ENCODE measurements at places on chromosomes 7 and 10.

- DNase-seq = no peak
Observed at GRCh38 chr7:4999369-4999950, 40.5 kb upstream of the MMD2 start.

DNA sequence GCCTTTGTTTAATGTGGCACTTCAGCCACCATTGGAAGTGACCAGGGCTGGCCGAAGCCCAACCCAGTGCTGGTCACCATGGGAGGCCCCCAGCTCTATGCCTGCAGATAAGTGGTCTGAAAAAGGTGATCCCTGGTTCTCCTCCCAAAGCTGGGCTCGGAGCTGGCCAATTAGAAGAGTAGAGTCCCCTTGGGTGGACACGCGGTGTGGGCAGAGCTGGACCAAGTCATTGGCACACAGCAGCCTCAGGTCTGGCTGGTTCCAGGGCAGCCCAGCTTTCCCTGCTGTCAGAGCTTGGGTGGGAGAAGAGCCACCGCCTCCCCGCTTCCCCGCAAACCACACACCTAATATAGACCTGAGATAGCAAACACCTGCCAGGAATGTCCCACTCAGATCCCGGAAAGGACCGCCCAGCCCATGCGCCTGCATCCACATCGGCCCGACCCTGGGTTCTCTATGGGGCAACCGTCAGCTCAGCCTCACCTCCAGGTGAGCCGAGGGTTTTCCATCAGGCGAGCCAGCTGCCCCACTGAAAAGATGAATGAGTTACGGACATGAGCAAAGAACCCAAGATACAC lies 84.3 kb downstream of the TCERG1L start:
- DNase-seq = no peak

- DNase-seq = no peak
Observed at GRCh38 chr7:138248609-138249008, 172.3 kb downstream of the AKR1D1 start.

GRCh38 chr7:90412458-90413184 lies 9.4 kb downstream of the CLDN12 start:
- no peak for DNase-seq

DNA sequence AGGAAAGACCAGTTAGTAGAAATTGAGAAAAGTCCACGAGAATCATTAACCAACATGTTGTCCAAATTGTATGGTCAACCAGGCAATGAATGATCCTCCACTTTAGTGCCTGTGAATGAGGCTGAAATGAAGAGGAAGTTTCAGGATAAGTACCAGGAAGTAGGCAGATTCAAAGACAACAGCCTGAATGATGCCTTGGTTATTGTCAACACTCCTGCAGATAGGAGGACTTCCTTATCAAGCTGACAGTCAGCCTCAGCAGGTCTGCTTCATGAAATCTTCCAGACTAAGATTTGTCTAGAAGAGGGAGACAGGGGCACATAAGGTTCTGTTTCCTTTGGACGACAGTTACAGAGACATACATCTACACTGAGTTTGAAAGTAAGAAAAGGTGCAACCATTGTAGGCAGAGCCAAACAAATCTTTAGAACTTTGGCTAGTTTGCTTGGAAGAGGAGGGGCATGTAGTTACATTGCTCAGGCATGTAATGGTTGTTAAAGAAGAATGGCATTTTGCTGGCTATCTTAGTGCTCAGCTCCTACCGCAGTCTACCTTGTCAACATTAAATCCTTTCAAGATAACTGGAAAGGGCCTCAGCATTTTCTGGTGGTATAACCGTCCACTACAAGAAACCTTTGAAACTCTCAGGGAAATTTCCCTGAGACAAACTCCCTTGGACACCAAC lies 81.4 kb downstream of the ABI1 start:
- peak; percentile 63 for DNase-seq

GRCh38 chr10:48458662-48459048 lies 146.2 kb downstream of the ARHGAP22 start:
- DNase-seq = no peak

GRCh38 chr7:44078521-44078920 lies 3.8 kb downstream of the POLM start:
- DNase-seq = no peak

GRCh38 chr7:12694817-12695216 lies 7.4 kb downstream of the ARL4A start:
- no peak for DNase-seq

DNA sequence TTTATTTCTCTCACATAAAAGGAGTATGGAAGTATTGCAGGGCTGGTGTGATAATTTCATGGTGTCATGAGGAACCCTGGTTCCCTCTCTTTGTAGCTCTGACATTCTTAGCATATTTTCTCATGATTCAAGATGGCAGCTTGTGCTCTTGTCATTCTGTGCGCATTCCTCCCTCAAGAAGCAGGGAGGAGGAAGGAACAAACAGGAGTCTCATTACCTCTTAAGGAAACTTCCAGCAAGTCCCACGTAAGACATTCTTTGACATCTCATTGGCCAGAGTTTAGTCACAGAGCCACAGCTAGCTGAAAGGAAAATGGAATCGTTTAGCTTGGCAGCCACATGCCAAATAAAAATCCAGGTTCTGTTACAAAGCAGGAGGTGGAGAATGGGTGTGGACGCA lies 546.8 kb downstream of the LRMDA start:
- no peak for DNase-seq

GRCh38 chr7:6271060-6271658 lies 1.3 kb downstream of the CYTH3 start:
- DNase-seq = peak; percentile 61

DNA sequence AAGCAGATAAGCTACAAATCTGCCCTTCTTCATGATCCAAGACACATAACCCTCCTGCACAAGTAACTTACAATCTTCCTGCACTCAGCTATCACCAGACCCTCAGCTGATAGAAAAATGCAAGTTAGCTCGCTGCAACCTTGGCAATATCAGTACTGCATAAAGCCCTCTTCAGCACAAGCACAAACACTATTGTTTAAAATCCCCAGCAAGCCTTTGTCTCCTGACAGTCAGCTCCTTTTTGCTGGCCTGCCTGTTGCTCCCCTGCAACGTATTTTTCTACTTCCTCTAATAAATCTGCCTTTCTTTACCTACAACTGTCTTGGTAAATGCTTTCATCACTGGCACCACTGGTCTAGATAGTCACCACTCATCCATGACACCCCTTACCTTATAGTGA lies 59.8 kb downstream of the BAMBI start:
- no peak for DNase-seq

DNA sequence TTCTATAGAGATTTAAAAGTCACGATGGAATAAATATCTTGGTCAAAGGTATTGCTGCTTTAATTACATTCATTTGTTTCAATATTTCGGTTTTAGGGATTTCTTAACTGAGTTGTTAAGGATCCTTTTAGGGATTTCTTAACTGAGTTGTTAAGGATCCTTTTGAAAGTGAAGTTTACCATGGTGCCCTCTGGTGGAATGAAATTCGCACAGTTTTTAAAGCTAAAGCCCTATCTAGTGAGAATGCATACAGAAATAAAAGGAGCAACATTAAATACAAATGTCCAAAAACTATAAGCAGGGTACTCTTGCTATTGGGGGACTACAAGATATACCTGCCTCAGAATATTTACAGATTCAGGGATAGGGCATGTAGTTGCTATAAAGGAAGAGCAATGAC lies 193.7 kb downstream of the RNLS start:
- DNase-seq = peak; percentile 59

- DNase-seq = no peak
Observed at GRCh38 chr10:33099748-33100147, 141.7 kb upstream of the ITGB1 start.

DNA sequence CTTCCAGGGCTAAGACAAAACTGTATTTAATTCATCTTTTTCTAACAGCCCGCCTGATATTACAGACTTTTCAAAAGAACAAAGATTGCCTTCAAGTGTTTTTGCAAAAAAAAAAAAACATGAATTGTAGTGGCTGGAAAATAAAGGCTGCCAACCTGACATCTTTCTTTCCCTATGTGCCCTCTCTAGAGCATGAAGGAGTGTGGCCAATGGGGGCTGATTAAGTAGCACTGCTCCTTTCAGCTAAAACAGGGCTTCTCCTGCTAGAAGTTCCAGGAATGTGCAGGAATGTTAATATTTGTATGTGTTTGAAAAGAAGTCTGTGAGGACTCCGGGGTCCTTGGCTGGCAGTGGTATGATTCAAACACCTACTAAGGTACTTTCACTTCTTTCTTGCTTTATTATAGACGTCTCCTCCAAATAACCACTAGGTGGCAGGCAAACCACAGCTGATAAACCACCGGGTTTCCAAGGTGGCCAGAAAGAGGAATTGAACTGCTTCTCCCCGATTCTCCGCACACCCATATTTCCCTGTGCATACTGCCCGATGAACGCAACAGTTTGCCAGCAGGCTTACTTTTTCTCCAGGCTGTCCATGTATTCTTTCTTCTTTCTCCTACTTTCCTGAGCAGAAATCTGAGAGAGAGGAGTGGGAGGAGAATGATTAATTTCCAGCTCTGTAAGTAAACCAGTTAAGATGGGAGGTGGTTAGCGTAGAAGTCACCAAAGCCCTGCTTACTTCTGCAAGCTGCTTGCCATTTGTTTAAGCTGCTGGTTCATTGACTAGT lies 56.8 kb upstream of the DGKI start:
- peak; percentile 75 for DNase-seq

GRCh38 chr10:13296476-13296875 lies 3.4 kb downstream of the PHYH start:
- no peak for DNase-seq

DNA sequence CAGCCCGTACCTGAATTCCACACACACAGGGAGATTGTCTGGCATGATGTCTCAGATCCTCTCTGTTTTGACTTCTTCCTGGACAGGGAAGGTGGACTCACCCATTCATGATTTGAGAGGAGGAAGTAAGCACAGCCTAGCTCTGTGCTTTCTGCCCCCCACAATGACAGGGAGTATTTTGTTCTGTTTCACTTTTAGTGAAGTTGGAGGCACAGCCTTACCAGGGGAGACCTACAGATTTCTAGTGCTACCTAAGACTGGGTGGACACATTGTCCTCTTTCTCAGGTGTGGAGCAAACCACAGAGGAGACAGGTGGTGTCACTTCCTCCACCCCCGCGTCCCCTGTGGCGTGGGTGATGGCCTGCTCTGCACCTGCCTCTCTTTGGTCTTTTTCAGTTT lies 408.6 kb upstream of the PFKP start:
- no peak for DNase-seq

GRCh38 chr7:118496138-118496644 lies 271.7 kb downstream of the ANKRD7 start:
- DNase-seq = no peak

DNA sequence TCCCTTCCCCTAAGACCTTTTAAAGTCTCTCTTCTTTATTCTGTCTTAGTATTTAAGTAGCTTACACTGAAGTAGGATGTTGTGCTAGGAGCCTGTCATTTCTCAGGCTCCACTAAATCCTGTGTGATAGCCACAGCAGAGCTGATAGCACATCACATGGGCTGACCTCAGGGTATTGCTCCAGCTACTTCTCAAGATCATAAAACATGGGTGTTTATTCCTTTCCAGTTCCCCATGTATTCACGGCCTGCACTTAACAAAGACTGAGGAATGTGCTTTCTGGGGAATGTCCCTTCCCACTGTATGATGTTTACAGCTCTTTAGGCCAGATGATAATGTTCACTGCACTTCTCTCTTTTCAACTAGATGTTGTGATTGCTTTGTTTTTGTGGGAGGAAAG lies 1086.8 kb downstream of the KCNMA1 start:
- DNase-seq = peak; percentile 50

- no peak for DNase-seq
Observed at GRCh38 chr7:113548561-113548960, 370.2 kb downstream of the PPP1R3A start.

GRCh38 chr10:8455181-8455580 lies 400.7 kb downstream of the GATA3 start:
- no peak for DNase-seq

DNA sequence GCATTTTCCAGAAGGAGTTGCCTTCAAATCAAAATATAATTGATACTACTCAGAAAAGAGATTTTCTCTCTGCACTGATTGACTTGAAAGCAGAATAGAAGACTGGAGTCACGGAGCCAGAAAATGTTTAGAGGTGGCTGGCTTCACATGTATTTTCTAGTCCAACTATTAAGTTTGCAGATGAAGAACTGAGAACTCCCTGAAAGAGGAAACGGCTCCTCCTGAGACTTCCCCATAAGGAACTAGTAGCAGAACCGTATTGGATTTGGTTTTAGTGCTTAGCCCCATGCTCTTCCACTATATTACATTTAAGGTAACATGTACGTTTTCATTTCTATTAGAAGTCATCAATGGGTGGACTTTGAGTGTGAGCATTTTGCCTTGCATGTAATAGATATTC lies 946.3 kb downstream of the CNTNAP2 start:
- DNase-seq = peak; percentile 25

- no peak for DNase-seq
Observed at GRCh38 chr7:149832332-149833041, 5.7 kb upstream of the ZNF862 start.

DNA sequence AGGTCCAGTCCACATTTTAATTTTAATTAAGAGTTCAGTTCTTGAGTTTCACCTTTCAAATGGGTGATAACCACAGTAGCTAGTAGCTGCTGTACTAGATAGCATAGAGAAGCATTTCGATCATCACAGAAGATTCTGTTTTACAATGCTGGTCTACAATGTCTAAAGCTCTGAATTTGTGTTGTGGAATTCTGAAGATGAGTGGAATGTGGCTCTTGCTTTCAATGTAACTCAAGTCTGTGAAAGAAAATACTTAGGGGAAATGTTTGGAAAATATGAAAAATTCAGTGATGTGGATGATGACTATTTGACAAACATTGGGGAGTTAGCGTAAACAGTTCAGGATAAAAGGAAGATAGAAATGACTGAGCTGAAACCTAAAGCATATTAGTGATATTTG lies 139.4 kb downstream of the GNAT3 start:
- DNase-seq = no peak

GRCh38 chr7:117021366-117021765 lies 68.1 kb downstream of the ST7 start:
- no peak for DNase-seq

Data from inflammatory macrophage treated with lipopolysaccharide for 4 hours (primary cell).